ENCODE measurements at places on chromosomes 4 and X.
A peak's percentile ranks its signal among the peaks of the same experiment; 100 is the strongest.

DNA sequence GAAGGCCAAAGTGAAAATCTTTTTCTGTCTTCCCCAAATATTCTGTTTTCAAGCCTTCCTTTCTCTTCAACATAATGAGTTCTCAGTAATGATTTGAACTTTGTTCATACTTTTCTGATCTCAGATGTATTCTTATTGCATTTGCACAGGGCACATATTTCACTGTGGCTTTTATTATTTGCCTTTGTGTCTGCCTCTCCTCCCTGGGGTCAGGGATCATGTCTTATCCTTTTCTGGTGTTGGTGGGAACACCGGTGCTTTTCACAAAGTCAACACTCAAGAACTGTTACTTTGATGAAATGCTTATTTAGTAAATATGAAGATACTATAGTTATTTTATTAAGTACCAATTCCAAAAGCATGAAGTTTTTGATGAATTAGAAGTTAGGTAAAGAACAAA lies 143.8 kb downstream of the FRAS1 start:
- no peak for DNase-seq

DNA sequence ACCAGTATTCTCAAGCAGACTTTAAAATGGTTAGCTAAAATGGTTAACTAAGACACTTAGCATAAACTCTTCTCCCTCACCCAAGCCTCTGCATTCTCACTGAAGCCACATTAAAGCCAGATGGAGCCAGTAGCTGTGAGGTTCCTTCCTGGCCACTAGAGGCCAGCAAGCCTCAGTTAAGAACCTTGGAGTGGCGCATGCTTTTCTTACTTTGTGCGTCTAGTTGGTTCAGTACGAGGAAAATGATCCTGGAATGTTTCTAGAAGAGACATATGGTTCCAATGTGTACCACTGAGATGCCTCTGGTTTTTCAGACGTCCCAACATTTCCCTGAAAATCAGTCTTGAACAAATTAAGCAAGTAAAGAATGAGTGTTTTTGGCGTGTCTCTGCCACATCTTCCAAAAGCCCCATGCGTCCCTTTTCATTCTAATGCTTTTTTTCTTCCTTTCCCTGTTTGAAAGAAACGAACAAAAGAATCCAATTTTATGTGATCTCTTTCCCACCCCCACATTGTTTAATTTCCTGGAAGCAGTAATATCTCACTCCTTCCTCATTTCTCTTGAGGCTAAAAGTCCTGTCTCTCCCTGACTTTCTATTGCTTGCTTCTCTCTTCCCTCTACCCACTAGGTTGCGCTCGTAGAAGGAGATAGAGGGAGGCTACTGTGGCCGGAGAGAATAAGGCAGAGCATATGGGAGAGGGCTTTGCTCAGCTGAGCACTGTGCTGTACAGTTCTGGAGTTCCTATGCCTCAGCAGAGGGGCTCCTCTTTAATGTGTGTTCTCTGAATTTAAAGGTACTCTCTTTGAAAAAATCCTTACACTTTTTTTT lies 82.9 kb upstream of the TAB3 start:
- DNase-seq: peak; percentile 16

- DNase-seq: no peak
Measured at GRCh38 chrX:119942831-119943184, 743 bp downstream of the NKAP start.

DNA sequence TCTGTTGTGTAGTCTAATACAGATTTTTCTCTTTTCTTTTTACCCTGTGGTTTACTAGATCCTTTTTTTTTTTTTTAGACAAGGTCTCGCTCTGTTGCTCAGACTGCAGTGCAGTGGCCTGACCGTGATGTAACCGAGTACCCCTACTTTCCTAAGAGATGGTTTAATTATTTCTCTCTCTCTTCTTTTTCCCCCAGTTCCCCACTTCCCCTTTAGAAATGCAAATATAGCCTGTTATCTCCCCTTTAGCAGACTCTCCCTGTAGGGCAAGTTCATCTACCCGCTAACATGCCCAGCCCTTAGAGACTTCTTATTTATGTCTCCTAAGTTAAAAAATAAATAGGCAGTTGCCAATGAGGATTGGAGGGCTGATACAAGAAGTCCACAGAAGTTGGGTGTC lies 4.5 kb downstream of the SNX25 start:
- no peak for DNase-seq

DNA sequence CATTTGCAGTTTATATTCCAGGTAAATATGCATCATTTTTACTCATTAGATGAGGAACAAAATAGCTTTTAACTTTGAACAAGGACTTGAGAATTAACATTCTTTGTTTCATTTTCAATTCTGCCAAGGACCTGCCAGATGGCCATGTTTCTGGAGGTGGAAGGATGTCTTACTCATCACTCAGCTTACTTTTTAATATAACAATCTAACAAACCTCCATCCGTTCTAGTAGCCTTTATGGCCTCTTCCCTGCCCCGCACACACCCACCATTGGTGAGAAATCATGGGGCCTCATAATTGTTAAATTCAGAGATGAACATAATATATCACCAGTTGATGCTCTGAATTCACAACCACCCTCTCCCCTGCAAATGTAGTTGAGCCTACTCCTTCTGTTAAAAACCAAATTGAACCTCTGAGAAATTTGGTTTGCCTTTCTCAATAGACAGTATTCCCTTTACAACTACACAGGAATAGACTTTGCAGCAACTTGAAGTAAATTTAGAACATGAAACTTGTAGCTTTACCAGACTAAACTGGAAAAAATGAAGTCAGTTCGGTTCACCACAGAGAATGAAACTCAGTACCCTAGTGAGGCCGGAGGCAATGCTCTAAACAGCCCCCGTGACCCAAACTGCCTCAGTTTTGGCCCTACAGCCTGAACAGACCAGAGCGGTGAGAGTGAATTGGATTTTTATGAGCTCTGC lies 50.1 kb upstream of the ACSL4 start:
- peak; percentile 8 for DNase-seq

DNA sequence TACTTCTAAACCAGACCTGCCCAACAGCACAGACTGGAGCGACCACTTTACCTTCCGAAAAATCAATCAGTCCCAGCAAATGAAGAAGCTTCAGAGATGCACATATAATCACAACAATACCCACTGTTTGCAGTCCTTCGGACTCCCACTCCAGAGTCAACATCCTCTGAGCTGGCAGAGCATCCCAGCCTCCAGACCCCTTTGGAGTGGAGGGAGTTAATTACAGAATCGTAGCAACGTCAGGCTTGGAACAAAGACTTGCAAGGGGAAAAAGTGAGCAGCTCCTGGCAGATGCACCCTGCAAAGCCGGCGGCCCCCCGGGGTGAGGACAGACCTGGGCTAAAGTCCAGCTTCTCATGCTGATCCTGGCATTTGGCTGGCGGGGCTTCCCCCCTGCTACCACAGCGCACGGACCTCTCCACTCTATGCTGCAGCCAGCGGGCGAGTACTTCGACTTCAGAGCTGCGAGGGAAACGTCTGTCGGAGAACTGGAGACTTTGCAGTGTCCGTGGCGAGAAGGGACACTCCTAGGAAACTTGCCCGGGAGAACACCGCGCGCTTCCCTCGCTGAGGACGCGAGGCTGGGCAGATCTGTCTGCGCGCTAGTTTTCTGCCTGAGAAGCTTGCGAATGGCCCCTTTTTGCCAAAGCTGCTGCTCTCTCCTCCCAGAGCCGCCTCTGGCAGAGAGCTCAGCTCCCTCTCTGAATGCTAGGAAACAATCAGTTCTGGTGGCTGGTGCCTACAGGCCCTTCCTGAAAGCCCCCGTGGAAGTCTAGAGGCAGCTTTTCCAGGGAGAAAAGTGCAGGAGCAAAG lies 283.7 kb downstream of the PACRGL start:
- no peak for DNase-seq

- DNase-seq: no peak
Measured at GRCh38 chrX:23888887-23889501, 18.7 kb downstream of the APOO start.

DNA sequence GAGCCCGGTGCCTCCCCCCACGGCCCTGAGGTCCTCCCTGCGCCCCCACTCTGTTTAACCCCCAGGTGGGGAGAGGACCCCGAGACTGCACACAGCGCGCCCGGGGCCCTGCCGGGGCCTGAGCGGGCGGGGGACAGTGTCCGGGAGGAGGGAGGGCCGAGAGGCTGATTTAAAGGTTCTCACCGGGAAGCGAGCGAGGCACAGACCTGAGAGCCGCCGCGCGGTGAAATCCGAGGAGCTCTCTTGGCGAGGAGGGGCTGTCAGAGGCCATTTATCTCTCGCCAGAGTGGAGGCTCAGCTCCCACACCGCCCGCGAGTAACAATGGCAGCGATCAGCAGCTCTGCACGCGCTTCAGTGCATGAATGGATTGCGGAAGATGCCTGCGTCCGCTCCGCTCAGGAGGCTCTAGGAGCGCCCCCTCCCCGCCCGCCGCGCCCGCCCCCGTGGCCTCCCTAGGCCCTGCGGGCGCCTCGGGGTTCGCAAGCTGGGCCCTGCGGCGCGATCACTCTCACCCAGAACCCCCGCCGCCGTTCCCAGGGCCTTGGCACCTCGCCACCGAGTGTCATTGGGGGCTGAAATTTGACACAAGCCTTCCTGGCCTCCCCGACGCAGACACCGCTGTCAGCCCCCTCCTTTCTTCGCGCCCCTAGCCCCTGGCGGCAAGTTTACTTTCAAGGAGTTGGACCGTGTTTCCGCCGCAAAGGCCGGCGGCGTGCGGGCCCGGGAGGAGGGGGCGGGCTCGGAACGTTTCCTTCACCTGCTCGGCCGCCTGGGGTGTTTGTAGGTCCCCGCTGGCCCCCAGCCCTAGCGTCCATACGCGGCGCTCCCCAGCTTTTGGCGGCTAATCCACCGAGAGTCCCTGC lies 48.7 kb upstream of the BCOR start:
- DNase-seq: no peak

DNA sequence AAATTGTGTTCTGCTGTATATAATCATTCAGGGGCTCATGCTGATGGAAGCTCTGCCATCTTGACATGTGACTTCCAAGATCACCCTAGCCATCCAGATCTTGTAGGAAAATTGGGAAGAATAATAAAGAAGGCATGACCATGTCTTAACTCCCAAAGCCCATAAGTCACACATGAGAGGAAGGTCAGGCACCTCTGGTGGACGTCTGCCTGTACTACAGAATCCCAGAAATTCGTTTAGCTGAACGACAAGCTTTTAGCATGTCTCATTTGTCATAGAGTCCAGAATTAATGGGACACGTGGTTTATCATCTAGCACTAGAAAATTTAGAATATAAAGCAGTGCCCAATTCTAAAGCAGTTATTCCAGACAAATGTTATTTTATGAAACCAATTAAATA lies 212.7 kb downstream of the CENPC start:
- DNase-seq: no peak

DNA sequence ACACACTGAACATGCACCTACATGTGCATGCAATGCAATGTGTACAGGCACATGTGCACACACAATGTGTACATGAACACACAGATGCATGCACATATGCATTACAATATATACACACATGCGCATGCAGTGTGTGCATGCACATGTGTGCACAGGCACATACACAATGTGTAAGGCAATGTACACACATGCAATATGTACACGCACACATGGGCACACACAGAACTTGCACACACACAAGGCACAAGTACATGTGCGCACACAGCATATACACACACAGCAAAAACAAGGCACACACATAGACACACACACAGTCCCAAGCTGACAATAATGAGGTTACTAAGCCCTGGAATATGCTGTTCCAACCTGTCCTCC lies 76.3 kb downstream of the EVC2 start:
- DNase-seq: no peak

- no peak for DNase-seq
Measured at GRCh38 chr4:7403001-7403400, 31.7 kb downstream of the PSAPL1 start.

DNA sequence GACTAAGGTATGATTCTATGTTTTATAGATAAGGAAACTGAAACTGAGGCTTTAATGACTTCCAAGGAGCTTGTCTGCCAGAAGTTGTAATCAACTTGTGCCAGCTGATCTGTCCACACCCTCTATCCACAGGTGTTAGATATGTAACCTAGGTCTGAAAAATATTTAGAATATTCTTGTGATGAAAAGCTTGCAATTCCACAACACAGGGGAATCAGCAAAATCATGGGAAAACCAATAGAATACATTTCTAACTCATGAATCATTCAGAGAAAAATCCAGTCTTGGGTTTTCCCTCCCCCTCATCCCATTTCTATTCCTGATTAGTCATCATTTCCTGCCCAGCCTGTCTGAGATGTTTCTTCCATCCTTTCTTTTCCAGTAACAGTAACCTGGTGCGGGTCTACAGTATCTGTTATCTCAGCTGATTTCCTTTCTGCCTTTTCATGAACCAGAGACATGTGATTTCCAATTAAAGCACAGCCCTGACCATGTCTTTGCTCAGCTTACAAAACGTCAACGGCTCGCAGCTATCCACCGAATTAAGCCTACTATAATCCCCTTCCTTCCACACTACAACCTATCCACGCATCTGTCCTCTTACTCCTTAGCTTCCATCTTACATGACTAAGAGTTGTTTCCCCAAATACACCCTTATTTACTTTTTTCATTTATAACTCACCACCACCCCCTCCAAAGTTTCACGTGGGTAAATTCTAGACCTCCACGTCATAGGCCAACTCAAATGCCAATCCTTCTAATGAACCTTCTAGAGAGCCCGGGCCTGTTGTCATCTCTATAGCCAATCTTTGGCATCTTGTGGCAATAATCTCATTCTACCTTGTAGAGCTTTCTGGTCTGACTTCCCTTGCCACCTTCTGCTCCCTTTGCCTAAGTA lies 961 bp upstream of the NOCT start:
- peak; percentile 84 for DNase-seq

GRCh38 chr4:13547485-13548041 lies 3.3 kb upstream of the NKX3-2 start:
- no peak for DNase-seq

DNA sequence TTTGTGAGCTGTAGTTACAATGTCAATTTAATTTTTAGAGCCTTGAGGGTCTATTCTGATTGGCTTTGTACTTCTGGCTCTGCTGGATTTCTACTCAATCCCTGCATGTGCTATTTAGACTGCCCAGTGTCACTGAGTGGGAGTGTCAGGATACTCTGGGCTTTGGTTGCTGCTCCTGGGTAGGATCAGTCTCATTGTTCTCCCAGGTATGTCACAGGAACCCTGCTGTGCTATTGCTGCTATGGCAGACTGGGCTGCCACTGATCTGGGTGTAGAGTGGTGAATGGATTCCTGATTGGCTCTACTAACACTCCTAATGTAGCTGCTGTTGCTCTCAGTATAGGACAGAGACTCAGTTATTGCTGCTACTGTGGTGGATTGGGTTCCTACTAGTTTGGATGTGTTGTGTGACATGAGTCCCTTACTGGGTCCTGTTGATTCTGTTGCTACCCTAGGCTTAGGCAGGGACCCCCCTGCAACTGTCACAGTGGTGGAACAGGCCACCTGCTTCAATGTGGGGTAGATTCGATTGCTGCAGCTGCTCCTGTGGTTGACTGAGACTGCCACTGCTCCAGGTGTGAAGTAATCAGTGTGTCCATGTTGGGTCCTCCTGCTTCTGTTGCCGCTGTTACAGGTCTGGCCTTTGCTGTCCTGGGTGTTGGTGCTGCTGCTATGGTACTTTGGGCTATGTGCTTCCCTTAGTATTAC lies 707.8 kb upstream of the AMOT start:
- DNase-seq: no peak

Measured in AG04450 (cell line).